Suppressor macrophage treated with lipopolysaccharide for 4 hours (primary cell): ENCODE measurements at places on chromosomes 1 and 21.

DNA sequence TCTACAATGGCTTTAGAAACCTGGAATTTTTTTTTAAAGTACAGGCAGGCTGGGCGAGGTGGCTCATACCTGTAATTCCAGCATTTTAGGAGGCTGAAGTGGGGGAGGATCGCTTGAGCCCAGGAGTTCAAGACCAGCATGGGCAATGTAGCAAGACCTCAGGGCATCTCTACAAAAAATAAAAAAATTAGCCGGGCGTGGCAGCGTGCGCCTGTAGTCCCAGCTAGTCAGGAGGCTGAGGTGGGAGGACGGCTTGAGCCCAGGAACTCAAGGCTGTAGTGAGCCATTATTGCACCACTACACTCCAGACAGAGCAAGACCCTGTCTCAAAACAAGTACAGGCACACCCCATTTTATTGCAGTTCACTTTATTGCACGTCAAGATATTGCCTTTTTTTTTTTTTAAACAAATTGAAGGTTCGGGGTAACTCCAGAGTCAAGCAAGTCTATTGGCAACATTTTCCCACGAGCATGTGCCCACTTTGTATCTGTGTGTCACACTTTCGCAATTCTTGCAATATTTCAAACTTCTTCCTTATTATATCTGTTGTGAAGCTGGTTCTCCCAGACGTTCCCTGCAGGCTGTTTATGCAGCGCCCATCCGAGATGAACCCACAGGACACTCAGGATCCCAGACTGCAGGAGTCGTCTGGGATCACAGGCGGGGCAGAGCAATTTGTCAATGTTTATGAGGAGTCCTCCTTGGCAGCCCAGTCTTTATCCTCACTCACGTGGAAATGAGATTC, 4.7 kb downstream of the HES2 start:
- DNase-seq: peak; percentile 66

GRCh38 chr1:21355956-21356355, 65.7 kb upstream of the ECE1 start:
- no peak for DNase-seq

DNA sequence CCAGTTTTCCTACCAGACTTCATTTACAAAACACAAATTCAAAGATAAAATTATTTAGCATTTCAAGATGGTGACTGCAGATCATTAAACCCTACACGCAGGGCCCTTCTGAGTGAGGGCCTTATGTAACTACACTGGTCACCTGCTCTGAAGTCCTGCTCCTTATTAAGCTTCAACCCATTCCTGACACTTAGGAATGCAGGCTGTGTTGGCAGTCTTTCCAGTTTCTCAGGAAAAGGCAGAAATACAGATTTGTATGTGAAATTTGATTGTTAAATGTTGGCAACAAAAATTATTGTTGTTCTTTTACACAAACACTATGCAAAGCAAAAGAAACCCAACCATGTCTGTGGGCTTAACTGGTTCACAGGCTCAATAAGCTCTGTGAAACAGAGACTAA, 25.8 kb upstream of the BCAS2 start:
- DNase-seq: no peak

- no peak for DNase-seq
Observed at GRCh38 chr1:162861101-162861500, at the start of gene CCDC190. TSS of gene CCDC190 (minus strand) at chr1:162861175. CDS start at chr1:162859646, 1,529 bp downstream.

- DNase-seq: no peak
Observed at GRCh38 chr1:93448983-93449804, 1.3 kb downstream of the FNBP1L start.

DNA sequence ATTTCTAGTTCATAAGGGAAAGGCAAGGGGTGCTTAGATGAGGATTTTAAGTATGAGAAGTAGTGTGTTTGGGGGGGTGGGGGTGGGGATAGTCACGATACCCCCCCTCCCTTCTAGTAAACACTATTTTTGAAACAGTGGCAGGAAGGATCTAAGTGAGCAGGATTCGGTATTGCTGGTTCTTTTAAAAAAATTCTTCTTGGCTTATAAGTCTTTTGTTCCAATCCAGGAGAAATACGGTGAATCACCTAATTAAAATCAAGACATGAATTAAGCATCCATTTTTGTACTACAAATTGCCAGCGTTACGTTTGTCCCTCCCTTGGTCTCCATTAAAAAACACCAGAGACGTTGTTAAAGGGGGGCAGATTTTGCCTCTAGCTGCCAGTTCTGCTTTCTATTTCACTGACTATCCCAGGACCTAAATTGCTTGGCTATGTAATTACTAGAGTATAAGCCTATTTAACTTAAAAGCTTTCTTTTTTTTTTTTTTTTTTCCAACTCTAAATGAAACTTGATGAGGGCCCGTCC, 911 bp downstream of the LMO4 start:
- DNase-seq: peak; percentile 64

DNA sequence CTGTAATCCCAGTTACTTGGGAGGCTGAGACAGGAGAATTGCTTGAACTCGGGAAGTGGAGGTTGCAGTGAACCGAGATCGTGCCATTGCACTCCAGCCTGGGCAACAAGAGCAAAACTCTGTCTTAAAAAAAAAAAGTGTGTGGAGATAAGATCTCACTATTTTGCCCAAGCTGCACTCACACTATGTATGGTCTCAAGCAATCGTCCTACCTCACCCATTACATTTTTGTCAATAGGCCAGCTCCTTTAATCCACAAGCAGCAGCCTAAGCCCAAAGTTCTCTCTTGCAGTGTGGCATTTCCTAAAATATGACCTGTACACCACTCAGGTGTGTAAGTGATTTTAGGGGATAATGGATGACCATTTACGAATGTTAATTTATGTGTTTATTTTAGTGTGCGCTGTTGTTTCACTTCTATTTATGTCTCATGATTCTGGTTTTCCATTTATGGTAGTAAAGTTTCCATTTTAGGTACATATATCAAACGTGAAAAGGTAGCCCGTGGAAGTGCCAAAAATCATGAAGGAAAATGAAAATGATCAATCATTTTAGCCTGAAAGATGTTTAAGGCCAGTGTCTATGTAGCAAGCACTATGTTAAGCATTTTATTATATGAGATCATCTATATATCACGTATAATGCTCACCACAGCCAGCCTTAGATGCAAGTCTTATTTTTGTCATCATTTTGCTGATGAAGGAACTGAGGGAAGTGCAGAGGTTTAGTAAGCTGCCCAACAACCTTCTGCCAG, 5.6 kb downstream of the LCK start:
- DNase-seq: no peak

DNA sequence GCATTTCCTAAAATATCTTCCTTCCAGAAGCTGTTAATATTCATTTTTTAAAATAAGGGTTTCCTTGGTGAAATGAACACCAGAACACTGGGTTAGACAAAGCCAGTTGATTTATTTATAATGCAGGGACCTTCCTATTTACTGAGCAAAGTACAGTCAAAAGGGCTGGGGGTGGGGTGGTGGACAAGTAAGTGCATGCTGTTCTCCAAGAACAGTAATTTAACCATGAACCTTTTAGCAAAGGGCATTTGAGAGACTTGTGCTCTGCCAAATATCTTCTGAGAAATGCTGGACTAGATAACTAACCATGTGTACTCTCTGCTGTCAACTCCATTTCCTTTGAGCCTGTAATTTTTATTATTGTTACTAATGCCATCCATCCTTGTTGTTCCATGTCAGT, 100.2 kb downstream of the OMA1 start:
- no peak for DNase-seq

GRCh38 chr21:32653326-32653901, 41.2 kb upstream of the CFAP298 start:
- no peak for DNase-seq

- no peak for DNase-seq
Observed at GRCh38 chr1:96882096-96882495, 160.5 kb downstream of the PTBP2 start.

GRCh38 chr1:163824006-163824405, 502.3 kb downstream of the NUF2 start:
- DNase-seq: no peak

GRCh38 chr1:1179346-1179982, 5.8 kb downstream of the TTLL10 start:
- no peak for DNase-seq

DNA sequence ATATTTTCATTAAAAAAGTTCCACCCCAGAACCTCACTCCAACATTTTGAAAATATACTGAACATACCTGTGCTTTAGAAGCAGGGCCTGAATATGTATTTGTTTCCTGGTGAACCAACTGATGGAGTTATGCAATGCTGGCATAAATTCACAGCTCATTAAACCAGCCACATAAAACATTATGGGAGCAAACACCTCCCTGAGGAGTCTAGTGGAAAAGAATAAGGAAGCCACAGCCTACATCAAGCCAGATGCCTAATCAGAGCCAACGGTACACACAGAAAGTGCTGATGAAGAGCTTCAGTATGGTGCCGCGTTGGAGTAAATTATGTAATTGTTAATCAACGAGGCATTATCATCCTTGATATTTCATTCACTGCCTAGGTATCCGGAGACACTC, 199.5 kb downstream of the AJAP1 start:
- no peak for DNase-seq

- no peak for DNase-seq
Observed at GRCh38 chr1:89794406-89794805, 26.4 kb upstream of the LRRC8D start.

GRCh38 chr1:62425041-62425440, 11.8 kb upstream of the USP1 start:
- no peak for DNase-seq

- peak; percentile 40 for DNase-seq
Observed at GRCh38 chr1:165143437-165144065, 213.0 kb downstream of the LMX1A start.

DNA sequence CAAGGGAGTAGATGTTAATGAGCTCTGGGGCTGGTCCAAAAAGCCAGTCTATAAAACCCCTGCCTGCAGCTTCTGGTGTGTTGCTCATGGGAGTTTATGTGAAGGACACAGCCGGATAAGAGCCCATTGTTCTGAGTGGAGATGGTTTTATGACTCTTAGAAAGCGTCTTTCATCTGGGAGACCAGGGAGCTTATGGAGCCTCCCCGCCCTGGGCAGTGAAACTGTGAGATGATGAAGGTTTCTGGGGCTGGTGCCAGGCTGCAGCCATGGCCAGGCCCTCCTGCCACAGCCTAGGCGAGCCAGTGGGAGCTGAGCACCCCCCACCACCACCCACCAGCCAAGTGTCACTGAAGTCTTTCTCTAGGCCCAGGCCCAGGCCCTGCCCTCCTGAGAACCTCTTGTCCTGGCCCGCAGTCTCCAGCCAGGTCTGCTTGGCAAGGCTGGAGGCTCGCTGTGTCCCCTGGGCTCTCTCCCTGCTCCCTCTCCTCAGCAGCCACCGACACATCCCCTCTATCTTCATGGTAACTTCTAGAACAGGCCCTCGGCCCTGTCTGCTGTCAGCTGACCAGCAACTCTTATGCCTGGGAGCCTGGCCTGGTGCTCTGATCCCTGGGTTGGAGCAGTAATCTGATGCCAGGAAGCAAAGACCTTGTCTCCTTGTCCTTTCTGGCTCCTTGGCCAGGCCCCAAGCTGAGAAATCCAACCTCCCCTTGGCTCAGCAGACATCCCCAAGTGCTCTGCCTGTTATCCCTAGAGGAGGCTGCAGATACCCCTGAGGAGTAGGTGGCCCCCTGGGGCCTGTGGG, 7.6 kb upstream of the ARHGEF10L start:
- no peak for DNase-seq

DNA sequence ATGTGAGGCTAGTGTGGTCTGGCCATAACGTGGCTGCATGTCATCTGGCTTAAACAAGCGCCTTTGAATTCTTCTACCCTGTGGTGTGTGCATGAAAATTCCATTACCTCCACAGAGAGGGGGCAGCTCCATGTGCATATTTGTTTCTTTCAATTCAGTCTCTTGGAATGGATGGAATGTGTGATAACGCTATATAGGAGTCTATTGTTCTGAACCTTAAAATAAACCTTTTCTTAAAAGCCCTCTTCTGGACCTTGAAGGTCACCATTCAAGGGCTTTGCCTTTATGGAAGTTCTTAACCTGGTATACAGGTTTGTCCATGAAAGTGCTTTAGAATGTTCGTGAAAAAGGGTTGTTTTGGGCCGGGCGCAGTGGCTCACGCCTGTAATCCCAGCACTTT, 118.2 kb upstream of the ADGRL2 start:
- DNase-seq: no peak

GRCh38 chr1:29363536-29363935, 127.2 kb downstream of the PTPRU start:
- no peak for DNase-seq

- no peak for DNase-seq
Observed at GRCh38 chr1:236623371-236624166, 19.3 kb upstream of the HEATR1 start.

GRCh38 chr21:45596704-45597318, 46.7 kb upstream of the PCBP3 start:
- DNase-seq: peak; percentile 76

- DNase-seq: no peak
Observed at GRCh38 chr1:97034651-97035050, 313.1 kb downstream of the PTBP2 start.

- no peak for DNase-seq
Observed at GRCh38 chr1:3009021-3009420, 12.2 kb upstream of the ACTRT2 start.

DNA sequence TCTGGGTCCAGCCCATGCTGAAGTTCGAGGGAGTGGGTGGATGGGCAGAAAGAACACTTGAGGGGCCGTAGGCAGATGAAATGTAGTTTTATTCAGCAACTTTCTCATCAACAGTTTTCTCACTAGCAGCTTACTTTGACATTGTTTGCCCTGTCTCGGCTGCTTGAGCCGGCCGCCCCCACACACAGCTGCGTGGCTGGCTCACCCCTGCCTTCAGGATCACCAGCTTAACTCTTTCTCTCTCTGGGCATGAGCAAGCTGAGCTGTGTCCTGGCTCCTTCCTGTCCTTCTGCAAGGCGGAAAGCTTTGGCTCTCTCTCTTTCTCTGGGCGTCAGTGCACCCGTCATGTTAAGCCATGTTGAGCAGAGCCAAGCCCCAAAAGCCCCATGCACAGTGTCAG, 104.4 kb upstream of the GNG12 start:
- no peak for DNase-seq

GRCh38 chr1:58456470-58456869, 90.1 kb downstream of the OMA1 start:
- DNase-seq: no peak

GRCh38 chr1:11156963-11157362, 32.2 kb upstream of the ANGPTL7 start:
- DNase-seq: no peak

DNA sequence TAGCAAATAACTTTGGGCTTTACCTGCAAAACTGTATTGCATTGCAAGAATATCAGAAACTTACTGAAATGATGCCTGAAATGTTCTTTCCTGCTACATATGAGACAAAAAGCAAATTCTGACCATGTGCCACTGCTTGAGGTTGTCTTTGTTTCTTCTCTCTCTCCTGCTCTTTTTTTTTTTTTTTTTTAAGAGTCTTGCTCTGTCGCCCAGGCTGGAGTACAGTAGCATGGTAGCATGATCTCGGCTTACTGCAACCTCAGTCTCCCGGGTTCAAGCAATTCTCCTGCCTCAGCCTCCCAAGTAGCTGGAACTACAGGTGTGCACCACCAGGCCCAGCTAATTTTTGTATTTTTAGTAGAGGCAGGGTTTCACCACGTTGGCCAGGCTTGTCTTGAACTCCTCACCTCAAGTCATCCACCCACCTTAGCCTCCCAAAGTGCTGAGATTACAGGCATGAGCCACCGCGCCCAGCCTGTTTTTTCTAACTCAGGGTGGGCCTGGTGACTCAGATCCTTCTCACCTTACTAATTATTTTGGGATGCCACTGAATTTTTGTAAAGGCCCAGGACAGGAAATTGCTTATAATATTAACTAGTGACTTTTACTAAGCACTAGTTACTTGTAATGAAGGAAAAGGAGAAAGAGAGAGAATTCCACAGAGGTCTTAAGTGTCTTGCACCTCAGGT, 35.9 kb downstream of the DNASE2B start:
- DNase-seq: no peak

GRCh38 chr1:35825255-35825654, 17.4 kb downstream of the AGO4 start:
- DNase-seq: no peak

- DNase-seq: peak; percentile 40
Observed at GRCh38 chr1:174258148-174258550, 98.8 kb downstream of the RABGAP1L start.
